Stimulated activated CD4-positive, alpha-beta T cell treated with anti-CD3 and anti-CD28 coated beads, TNF-alpha, amount 100 ng/mL, for 4 hours (primary cell): ENCODE measurements at places on chromosomes 4 and X.

GRCh38 chr4:30256116-30256832, 463.9 kb upstream of the PCDH7 start:
- no peak for DNase-seq

DNA sequence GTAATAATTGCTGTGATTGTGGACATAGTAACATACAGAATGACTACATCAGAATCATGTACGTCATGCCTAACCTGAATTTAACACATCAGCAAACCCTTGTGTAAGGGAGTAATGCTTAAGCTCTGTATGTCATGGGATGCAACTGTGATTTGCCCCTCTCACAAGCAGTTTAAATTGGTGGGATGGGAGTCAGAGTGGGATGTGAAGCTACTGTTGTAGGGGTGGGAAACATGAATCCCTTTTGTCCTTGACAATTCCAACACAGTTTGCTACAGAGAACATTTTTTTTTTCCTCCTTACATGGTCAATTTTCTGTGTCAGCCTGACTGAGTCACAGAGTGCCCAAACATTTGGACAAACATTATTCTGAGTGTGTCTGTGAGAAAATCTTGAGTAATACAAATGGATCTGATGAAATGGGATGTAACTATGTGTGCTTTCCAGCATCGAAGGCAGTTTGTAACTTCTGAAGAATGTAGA, 392.8 kb downstream of the GPM6A start:
- no peak for DNase-seq

DNA sequence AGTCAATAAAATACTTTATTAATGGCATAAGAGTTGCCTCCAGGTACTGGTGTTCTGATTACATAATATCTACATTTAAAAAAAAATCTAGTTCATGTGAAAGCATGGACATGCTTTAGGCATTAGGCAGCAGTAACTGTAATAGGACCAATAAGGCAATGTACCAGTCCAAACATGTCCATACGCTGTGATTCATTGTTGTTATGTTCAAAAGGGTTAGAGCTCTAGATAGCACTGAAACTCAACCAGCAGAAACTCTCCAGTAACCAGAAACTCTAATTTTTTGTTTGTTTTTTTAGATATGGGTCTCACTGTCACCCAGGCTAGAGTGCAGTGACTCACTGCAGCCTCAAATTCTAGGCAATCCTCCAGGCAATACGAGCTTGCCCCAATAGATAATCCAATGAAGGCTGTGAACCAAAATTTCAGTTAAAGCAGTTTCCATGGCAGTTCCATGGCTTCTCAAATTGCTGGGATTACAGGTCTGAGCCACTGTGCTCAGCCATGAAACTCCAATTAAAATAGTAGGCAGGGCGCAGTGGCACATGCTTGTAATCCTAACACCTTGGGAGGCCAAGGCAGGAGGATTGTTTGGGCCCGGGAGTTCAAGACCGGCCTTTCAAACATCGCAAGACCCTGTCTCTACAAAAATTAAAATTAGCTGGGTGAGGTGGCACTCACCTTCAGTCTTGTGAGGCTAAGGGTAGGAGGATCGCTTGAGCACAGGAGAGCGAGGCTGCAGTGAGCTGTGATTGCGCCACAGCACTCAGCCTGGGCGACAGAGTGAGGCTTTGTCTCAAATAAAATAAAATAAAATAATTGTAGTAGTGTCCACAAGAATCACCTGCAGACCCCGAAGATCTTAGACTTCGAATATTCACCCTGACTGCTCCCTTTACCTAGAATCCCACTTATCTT, 36.3 kb downstream of the MGARP start:
- DNase-seq: no peak

DNA sequence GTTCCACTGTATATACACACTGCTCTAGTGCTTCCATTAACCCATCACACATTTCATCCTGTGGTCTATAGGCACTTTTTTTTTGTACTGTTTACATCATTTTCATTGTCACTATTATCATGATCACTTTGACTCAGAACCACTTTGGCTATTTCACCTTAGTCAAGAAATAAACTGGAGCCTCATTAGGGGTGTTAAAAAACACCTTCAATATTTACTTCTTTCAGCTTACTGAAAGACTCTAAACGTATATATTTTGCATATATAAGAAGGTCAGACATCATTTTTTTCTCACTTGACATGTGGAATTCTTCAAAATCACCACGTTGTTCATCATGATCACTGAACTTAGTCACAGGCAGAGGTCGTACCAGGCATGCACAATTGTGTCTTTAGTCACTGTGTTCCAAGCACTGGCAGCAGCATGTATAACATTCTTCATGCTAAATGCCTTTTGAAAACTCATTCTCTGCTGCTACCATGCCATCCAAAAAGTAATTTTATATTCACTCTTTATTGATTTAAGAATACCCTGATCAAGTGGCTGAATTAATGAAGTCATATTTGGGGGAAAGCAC, 229.2 kb upstream of the ARSJ start:
- no peak for DNase-seq

DNA sequence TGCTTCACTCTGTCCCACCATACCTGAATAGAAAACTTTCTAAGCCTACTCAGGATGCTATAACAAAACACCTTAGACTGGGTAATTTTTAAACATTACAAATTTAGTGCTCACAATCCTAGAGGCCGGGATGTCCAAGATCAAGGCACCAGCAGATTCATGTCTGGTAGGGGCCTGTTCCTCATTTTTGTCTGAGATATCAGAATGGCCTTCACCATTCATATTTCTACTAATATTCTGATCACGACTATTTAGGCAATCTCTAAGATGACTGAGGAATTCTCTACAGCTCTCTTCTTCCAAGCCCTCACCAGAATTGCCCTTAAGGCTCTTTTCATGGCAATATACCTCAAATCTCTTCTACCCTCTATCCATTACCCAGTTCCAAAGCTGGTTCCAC, 77.4 kb upstream of the NRK start:
- DNase-seq: no peak

DNA sequence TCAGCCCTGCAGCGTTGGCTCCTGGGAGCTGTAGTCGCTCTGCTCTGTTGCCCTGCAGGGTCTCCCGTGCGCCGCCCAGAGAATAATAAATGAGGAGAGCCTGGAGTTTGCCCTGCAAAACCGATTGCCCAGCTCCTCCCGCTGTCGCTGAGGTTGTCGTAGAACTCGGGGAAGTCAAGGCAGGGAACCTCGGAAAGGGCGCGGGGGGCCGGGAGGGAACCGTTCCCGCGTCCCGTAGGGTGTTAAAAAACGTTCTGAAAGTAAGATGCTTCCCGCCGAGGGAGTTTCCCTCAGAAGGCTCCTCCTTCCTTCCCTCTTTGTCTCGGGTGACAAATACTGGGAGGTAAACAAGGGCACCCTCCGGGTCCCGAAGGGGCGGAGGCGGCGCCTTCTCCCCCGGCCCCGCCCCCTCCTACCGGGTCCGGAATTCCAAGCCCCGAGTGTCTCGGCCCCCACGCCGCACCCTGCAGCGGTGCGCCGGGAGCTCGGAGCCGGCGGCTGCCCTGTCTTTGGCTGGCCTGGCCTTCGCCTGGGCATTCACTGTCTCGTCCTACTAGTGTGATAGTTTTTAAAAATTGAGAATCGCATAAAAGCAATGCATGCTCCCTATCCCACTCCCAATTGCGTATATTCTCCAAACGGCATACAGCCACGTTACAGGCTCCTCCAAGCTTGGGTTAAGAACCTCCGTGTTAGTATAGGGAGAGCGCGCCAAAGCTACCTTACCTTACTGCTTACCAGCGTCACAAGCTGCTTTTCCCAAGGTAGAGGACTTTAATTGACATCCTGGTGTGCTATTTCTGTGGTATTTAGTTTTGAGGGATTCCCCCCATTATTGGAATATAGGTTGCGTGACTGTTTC, 964 bp upstream of the HMGB2 start:
- no peak for DNase-seq

DNA sequence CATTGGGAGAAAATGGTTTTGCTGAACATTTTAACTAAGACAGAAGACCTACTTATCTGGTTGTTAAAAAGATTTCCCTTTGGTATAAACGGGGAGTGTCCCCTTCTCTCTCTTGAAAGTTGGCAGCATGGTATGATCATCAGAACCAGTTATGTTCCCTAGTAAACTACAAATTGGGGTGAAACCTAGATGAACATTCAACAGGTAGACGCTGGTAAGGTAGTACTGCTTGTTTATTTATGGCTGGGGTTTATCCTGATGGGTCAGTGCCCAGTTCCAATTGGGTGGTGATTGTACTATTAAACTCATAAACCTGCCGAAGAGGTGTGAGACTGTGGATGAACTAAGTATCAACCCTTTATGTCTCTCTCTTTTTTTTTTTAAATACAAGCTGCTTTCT, 100.5 kb downstream of the MBNL3 start:
- no peak for DNase-seq

- no peak for DNase-seq
These were observed 20.1 kb upstream of the ARAF start for GRCh38 chrX:47540754-47541538.

GRCh38 chr4:140800666-140801065, 44.5 kb upstream of the TBC1D9 start:
- DNase-seq: no peak

DNA sequence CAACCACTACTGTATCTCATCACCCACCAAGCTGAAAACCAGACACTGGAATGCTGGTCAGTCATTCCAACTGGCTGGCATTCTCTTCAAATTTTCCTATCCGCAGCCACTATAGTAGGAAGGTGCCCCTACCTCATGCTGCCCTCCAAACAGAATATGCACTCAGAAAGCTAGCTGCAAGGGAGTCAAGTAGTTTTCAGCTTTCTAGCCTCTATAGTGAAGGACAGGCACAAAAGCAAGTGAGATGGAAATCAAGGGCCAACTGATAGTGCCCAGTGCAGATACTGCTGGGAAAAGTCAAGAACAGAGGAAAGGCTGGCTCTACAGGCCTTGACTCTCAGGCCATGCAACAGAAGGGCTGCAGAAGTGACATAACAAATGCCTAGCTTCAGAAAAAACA, 47.2 kb downstream of the BCOR start:
- no peak for DNase-seq

GRCh38 chr4:27154706-27155105, 294.1 kb downstream of the STIM2 start:
- DNase-seq: no peak

- DNase-seq: no peak
These were observed 331.9 kb upstream of the SFRP2 start for GRCh38 chr4:154120690-154121345.

DNA sequence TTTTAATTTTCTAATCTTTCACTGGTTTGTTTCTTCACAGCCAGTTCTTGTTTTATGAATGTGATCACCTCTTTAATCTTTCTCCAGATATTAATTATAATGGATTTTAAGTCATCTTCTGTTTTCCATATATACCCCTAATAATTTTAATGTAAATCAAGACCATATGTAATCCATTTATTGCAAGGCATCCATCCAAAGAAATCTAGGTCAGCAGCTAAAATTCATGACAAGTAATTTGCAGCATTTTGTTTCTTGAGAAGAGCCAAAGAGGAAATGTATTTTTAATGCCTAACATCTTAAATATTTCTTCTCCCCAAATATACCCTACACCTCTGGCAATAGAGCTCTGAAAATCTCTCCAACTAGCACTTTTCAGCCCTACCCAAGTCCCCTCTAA, 81.1 kb downstream of the SUPT20HL2 start:
- DNase-seq: no peak

DNA sequence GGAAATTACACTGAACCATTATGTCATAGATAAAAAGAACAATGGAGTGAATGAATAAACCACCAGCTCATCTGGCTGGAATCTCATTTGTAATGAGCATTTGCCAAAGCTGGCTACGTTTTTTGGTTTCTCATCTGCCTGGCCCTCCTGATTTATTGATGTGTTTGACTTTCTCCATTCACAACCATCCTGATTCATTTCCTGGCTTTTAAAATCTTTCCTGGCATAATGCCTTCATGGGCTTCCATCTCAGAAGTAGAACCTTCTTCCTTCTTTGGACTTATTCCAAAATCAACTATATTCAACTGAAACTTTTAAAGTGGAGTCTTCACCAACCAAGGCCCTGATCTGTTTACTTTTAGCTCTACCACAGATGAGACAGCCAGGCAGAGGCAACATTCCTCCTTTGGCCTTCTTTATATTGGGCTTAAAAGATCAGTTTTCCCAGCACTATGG, 36.0 kb upstream of the ARSJ start:
- DNase-seq: no peak

DNA sequence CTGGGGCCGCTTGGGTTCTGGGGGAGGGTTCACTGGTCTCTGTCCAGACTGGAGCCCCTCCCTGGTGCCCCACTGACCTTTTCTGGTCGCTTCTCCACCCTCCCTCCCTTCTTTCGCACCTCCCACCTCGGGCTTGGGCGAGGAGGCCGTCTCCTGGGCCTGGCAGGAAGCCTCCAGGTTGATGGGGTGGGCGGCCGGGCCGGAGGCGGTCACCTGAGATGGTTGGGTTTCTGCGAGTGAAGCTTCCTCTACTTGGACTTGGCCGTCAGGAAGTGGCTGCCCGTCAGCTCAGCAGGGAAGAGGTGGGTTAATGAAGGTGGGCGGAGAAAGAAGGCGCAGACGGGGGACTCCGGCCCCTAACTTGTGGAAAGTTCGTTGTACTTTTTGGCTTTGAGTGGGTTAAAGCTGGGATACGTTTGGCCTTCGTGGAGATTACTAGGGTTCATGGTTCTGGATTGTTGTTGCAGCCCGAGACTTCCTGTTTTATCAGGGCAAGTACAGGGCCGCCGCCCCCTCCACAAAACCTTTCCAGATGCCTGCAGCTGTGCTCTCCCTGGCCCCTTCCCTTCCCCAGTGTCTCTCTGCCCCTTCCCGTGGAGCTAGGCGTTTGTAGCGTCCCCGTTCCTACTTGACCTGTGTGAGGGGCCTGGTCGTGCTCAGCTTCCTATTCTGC, 1.2 kb downstream of the AKAP17A start:
- DNase-seq: no peak

- DNase-seq: no peak
These were observed 55.5 kb upstream of the CLCN4 start for GRCh38 chrX:10101269-10101668.

- DNase-seq: no peak
These were observed 436.4 kb downstream of the PCDH19 start for GRCh38 chrX:99973572-99974226.

DNA sequence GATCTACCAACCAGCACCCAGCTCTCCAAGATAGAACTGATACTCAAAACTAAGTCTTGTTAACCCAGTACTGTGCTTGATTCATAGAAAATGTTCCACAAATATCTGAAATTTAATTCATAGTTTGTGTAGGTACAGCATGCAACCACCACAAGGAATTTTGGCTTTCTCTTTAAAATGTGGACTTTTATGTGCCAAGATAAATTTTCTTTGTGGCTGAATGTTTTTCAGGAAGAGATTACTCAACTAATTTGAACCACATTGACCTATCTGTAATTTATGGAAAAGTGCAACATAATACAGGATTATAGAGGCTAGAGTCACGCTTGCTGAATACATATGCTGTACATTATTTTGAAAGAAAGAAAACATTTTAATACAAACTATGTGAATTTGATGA, 730.8 kb downstream of the IL1RAPL1 start:
- DNase-seq: no peak

DNA sequence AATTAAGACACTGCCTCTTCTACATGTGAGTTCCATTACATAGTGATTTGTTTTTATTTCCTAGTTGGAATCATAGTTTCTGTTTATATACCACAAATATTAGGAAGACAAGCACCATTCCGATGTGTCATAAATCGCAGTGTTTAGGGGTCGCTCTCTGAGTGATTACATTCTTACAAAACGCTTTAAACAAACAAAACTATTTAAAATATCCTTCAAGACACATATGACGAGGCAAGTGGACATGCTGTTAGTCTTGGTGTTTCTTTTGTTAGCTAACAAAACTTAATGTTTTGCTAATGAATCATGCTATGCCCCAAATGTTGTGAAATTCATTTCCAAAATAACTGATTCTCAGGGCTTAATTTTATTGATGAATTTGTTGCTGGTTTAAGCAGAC, 1219.3 kb upstream of the PRKX start:
- DNase-seq: no peak

GRCh38 chr4:54318904-54319303, 89.8 kb downstream of the PDGFRA start:
- no peak for DNase-seq
